Inflammatory macrophage treated with lipopolysaccharide for 1 hour (primary cell): ENCODE measurements at places on chromosomes 11 and 22.

- no peak for DNase-seq
Measured at GRCh38 chr11:31509051-31509428, 382 bp downstream of the IMMP1L start.

- peak; percentile 8 for DNase-seq
Measured at GRCh38 chr11:68939583-68940555, 36.2 kb downstream of the IGHMBP2 start.

DNA sequence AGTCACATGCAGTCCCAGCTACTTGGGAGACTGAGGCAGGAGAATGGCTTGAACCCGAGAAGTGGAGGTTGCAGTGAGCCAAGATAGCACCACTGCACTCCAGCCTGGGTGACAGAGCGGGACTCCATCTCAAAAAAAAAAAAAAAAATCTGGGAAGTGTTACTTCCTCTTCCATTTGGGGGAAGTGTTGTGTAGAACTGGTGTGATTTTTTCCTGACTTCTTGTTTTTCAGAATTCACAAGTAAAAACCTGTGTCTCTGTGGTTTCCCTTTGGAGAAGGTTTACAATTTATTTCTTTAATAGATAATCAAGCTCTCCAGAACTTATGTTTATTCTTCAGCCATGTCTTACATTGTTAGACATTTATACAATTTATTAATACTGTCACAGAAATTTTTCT, 396.1 kb downstream of the BRD1 start:
- DNase-seq, result peak; percentile 56

DNA sequence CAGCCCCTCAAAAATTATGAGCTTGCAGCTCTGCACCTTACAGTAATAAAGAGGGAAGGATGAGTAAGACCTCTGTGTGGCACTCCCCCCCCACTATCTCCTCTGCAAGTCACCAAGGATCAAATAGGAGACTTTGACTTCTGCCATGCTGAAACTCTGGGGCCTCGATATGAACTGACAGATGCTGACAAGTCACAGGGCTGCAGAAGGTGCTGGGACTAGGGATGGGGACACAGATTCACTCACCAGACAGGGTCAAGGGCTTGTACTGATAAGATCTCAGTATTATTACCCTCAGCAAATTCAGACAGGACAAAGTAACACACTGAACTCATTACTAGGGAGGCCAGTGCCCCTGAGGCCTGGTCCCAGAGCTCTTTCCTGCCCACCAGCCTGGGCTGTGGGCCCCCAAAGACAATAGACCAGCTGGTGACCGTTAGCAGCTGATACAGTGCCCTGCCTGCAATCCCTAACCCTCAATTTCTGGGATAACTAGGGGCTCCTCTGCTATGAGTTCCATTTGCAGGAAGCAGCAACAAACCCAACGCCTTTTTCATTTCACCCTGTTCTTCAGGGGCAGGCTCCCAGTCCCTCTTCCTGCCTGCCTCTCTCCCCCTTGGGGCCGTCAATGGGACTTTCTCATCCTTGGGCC, 20.1 kb downstream of the TMPRSS13 start:
- DNase-seq, result no peak
